Neural crest cell (in vitro differentiated cells): ENCODE measurements at places on chromosomes 2 and 18. TPM values are rescaled to one million over a fixed set of nuclear protein-coding genes. Genes with fewer than 3 reads are reported as not detected.

The ABHD3 gene
- total RNA-seq = 21.1 and 24.7 TPM in 2 replicates

The IDH1 gene
- total RNA-seq = 278 and 280 TPM in 2 replicates

GRCh38 chr2:239110595-239111048, 262.7 kb downstream of the TWIST2 start:
- DNase-seq = no peak

GRCh38 chr2:9212010-9212635, 5.5 kb downstream of the ASAP2 start:
- DNase-seq = no peak

GRCh38 chr2:51595836-51596235, 563.9 kb upstream of the NRXN1 start:
- no peak for DNase-seq

- DNase-seq = no peak
Observed at GRCh38 chr18:22846088-22846683, 86.9 kb upstream of the RBBP8 start.
